ENCODE measurements at places on chromosomes 1 and 21. TPM values are rescaled to one million over a fixed set of nuclear protein-coding genes. Genes with fewer than 3 reads are reported as not detected.

DNA sequence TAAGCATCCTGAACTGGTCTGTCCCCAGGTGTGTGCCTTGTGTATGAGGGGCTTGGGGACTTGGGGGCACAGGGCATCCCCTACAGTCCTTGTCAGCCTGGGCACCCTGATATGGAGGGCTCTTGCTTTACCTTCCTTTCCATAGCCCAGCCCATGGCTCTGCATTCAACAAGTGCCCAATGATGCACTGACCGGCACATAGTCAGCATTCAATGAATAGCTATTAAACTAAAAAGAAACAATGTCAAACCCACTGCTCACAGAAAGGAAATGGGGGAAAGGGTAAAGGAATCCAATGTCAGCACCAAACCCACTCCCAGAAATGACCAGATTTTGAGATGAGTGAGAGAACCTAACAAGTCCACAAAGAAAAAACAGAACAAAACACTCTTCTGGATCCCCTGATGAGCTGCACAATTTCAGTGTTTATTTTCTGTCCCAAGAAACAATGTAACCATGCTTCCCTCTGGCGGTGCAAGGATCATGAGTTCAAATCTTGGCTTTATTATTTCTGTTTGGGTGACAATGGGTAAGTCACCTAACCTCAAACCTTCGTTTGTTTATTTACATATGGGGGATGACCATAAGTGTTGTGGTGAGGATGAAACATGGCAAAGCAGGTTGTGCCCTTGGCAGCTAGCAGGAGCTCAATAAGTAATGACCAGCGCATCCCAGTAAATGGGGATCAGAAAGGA is 22.0 kb downstream of the SYT6 start:
- no peak for DNase-seq

- no peak for DNase-seq
These were observed 95.1 kb upstream of the ESRRG start for GRCh38 chr1:216818284-216818683.

- DNase-seq = no peak
These were observed 18.8 kb downstream of the UCK2 start for GRCh38 chr1:165845992-165846748.

DNA sequence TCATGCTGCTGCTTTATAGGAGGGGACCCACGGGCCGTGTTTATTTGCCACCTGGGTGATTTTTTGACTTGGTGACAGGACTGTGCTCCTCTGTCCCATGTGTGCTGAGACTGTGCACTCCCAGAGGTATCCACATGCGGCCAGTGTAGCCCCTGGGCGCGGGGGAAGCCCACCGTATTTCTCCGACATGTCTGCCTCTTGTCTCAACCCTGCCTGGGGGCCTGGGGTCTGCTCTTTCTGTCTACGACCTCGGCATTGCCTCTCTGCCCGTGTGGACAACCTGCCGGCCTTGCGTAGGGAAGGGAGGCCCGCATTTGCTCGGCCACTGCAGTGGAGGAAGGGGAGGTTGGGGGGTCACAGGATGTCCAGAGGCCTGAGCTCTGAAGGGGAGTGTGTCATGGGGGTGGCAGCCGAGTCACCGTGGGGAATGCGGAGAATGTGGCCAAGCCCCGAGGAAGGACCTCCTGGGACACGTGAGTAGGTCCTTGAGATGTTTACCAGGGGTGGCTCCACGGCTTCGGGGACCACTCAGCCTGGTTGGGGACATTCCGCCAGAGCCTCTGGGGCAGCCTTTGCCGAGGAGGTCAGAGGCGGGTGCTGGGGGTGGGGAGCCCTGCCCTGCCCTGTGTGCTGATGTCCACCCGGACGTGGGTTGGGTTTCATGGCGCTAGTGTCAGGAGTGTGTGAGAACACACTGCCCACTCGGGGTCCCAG is 11.0 kb downstream of the PRKCZ start:
- DNase-seq = no peak

- no peak for DNase-seq
These were observed 13.7 kb upstream of the C1orf21 start for GRCh38 chr1:184373155-184373554.

- no peak for DNase-seq
These were observed 225.3 kb upstream of the B3GALT2 start for GRCh38 chr1:193411714-193412113.

GRCh38 chr1:112219267-112219666 is 176.7 kb upstream of the CTTNBP2NL start:
- no peak for DNase-seq

Gene LCE1A
- not detected for total RNA-seq

Gene SLAMF8
- 3.2 TPM for total RNA-seq

Gene CFAP107
- total RNA-seq = not detected

Gene HSPA6
- 1.3 TPM for total RNA-seq
